Right lobe of liver (tissue), 6 donors: ENCODE measurements at places on chromosomes 13 and 19. TPM values are rescaled to one million over a fixed set of nuclear protein-coding genes. Genes with fewer than 3 reads are reported as not detected.
A peak's percentile ranks its signal among the peaks of the same experiment; 100 is the strongest.

GRCh38 chr19:50189331-50189730, 14.1 kb upstream of the MYH14 start:
- DNase-seq, result no peak

ABHD13 gene
- total RNA-seq, result 4.9 TPM

DNA sequence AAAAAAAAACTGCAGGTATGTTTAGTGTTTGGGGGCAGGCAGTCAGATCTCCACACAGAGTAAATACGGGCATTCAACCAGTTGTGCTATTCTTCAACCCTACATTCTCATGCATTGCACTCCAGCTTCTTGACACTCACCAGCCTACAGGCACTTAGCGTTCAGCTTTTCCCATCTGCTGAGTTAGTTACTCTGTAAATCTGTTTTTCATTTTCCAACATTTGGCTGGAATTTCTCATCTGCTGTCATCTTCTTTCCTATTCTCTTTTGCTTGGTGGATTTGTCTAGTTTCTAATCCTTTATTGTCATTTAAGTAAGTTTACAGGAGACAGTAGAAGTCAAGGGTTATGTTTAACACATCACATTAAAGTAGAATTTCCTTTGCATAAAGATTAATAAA, 1318.9 kb downstream of the OLFM4 start:
- no peak for DNase-seq

SPART gene
- total RNA-seq, result 9.1 TPM

ZNF253 gene
- 5.6 TPM for total RNA-seq

- no peak for DNase-seq
Observed at GRCh38 chr13:31521435-31521834, 217.9 kb upstream of the RXFP2 start.

DNA sequence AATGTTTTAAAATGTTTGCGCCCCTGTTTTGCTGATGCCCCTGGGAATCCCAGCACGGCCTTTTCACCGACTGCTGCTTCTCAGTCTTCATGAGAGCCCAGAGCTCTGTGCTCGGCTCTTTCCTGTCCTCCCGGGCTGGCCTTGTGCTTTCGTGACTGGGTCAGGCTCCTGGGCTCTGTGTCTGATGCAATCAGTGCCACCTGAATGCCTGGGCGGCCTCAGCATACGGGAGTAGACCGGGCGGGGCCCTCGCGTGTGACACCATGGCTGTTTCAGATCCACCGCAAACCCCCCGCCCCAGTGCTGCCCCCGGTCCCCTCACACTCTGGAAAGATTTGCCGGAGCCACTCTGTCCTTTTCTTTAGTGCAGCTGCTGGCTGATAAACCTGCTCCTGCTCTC, 21.4 kb downstream of the PABPC3 start:
- DNase-seq, result no peak

FUT1 gene
- total RNA-seq, result 0.78 TPM

- no peak for DNase-seq
Observed at GRCh38 chr13:111451402-111451801, 131.0 kb downstream of the TEX29 start.

INSL3 gene
- total RNA-seq, result not detected

GRCh38 chr13:41895478-41895877, 65.4 kb downstream of the VWA8 start:
- DNase-seq, result no peak

DNA sequence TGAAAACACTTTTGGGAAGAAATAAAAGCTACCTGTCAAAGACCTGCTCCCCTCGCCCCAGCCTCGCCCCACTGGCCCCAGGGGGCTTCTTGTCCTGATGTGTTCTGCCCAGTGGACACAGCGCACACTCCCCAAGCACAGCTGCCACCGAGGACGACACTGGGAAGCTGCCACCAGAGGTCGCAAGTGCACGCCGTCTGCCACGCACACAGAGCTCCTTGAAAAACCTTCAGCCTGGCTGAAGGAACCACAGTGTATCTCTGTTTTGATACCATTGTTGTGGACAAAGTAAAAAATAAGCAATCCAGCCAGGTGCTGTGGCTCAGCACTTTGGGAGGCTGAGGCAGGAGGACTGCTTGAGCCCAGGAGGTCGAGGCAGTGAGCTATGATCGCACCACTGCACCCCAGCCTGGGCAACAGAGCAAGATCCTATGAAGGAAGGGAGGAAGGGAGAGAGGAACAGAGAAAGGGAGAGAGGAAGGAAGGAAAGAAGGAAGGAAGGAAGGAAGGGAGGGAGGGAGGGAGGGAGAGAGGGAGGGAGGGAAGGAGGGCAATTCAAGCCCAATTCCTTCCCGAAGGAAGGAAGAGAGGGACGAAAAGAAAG, 57.3 kb downstream of the CEBPG start:
- peak; percentile 71 for DNase-seq

DNA sequence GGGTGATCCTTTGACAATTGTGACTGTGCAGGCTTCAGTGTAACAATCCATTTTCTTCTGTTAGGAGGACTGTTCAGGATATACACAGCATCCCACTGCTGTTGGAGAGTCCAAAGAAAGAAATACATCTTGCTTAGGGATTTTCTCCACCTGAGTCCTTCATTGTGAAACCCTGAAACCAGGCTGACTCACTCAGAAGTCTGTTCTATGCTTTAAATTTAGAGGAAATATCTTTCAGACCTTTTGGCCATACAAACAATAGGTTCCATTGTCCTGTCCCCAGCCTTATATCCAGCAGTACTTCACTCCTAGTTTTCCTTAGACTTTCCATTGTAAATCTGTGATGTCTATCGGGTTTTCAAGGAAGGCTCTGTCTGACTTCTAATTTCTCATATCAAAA, 379.1 kb downstream of the SUCLA2 start:
- no peak for DNase-seq

GRCh38 chr19:41528106-41528505, 47.9 kb upstream of the CEACAM21 start:
- DNase-seq, result no peak

- DNase-seq, result no peak
Observed at GRCh38 chr13:91902291-91902690, 503.9 kb downstream of the GPC5 start.

HTR2A gene
- total RNA-seq, result 0.04 TPM

DNA sequence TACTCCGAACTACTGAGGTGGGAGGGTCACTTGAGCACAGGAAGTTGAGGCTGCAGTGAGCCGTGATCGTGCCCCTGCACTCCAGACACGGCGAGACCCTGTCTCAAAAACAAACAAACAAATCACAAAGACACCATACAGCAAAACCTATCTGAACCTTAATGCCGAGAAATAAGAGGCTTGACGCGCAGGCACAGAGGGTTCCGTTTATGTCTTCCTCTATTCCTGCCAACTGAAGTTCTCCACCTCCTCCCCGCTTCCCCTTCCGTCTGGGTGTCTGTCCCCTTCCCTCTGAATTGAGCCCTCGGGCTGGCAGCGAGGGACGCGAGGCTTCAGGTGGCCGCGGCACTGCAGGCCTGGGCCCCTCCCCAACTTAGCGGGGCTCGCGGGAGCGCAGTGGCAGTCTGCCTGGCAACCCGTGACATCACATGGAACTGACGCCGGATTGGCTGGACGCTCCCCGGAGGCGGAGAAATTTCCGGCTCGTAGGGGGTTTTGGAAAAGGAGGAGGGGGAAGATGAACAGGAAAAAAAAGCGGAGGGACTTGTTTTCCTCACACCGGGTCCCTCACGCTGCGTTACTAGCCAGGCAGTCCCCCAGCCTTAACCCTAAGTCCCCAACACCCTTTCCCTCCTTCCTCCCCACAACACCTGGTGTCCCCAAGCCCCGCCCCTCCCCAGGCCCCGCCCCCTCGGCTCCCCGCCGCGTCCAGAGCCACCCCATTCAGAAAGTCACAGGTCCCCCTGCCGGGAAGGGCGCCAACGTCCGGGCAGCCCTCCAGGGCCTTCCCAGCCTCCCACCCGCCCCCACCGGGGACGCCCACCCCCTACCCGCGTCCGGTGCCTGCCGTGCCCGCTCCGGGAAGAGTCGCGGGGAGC, 1.1 kb upstream of the MYBPC2 start:
- DNase-seq, result peak; percentile 82

DNA sequence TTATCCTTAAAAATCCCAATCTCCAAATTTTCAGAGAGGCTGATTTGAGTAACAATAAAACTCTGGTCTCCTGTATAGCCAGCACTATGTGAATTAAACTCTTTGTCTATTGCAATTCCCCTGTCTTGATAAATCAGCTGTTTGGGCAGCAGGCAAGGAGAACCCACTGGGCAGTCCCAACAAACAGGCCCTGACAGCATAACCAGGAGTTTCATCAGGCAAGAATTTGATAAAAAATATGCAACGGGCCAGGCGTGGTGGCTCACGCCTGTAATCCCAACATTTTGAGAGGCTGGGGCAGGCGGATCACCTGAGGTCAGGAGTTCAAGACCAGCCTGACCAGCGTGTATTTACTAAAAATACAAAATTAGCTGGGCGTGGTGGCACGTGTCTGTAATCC, 42.1 kb downstream of the STK24 start:
- DNase-seq, result no peak

GRCh38 chr19:4624301-4624700, 15.0 kb upstream of the TNFAIP8L1 start:
- no peak for DNase-seq

GRCh38 chr19:34276614-34277013, 22.3 kb downstream of the GARRE1 start:
- no peak for DNase-seq

DNA sequence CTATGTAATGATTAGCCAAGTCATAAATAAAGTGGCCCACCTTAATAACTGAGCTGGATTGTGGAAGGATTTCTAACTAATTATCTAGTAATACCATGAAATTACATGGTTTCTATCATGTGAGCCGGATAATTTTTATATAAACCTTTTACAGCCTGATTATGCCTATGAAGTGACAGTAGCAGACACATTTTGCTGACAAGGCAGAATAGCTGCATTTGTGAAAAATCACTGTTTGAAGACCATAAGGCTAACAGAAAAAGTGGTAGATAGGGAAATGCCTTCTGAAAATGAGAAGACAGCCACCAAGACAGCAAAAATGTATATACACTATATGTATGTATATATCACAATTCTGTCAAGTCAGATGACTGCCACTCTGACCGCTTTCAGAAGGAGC, 27.1 kb downstream of the SLITRK5 start:
- DNase-seq, result no peak

- no peak for DNase-seq
Observed at GRCh38 chr13:112247471-112248405, 128.4 kb upstream of the SPACA7 start.

DNA sequence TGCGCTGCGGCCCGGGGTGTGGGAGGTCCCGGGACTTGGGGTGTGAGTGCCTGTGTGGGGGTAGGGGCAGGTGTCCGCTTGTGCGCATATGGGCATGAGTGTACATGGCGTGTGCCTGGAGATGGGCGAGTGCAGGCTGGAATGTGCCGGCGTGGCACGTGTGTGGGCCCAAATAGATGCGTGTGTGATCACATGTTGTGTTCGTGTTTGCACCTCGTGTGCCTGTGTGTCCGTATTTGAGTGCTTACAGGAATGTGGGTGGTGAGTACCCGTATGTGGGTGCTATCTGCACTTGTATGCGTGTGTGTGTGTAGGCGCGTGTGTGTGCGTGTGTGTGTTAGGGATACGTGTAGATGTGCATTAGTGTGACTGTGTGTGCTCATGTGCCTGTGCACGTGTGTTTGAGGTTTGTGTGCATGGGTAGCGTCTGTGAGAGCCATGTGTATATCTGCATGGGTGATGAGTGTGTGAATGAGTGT, 3.4 kb downstream of the ZNF536 start:
- DNase-seq, result no peak

DNA sequence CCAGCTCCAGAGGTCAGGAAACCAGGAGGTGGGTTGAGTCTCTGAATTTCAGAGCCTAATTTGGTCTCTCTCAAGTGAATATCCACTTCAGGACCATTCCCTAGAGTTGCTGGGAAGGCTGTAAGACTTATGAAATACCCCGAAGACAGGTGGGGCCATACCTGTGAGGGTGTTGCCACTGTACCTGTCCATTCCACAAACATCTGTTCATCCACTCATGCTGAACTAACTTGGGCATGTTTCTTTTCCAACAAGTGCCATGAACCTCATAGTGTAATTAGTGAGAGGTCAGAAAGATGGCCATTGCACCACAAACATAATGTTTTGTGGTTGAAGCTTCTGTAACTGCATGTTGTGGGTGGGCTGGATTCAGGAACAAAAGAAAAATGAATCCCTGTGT, 7.8 kb downstream of the ILF3 start:
- no peak for DNase-seq

GRCh38 chr19:28913626-28914025, 299.3 kb downstream of the UQCRFS1 start:
- DNase-seq, result no peak

COL5A3 gene
- 9.1 TPM for total RNA-seq

ZNF547 gene
- 1.3 TPM for total RNA-seq

DNA sequence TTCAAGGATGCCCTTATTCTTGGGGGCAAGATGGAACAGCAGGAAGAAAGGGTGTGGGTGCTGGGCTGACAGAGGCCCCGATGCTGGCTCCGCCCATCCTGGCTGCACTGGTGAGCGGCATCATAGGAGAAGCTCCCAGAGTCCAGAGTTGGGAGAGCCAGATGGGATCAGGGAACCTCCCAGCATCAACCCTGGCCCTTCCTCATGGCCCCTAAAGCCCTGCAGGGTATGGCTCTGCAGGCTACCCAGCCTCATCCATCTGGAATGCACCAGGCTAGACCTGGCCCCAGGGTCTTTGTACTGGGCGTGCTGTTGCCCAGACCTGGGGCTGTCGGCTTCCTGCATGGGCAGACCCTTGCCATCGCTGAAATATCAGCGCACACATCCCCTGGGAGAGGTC, 7.9 kb upstream of the ELL start:
- DNase-seq, result no peak

DNA sequence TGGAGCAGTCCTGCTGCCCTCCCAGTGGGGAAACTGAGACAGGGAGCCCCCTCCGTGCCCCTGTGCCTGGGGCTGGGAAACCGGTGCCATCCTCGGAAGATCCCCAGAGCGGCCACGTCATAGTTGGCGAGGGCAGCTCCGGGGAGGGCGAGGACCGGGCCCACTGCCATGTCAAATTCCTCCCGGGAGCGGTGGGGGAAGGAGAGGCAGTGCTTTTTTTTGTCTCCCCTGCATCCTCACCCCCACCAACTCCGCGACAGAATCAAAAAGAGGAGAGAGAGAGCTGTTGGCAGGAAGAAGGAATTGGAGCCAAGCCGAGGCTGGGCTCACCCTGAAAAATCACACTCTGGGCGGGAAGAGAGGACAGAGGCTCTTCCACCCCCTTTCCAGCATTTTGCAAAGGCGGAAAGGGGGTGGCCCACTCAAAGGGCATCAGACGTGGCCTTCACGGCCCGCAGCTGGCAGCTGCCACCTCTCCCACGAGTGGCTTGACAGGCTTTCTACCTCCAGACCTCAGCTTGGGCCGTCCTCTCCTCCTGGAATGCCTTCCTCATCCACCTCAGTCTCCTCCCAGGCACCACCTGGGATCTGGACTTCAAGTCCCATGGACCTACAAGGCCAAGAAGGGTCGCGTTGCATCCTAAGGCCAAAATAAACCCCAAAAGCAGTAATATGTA, 19.6 kb upstream of the NFIC start:
- DNase-seq, result peak; percentile 85

DNA sequence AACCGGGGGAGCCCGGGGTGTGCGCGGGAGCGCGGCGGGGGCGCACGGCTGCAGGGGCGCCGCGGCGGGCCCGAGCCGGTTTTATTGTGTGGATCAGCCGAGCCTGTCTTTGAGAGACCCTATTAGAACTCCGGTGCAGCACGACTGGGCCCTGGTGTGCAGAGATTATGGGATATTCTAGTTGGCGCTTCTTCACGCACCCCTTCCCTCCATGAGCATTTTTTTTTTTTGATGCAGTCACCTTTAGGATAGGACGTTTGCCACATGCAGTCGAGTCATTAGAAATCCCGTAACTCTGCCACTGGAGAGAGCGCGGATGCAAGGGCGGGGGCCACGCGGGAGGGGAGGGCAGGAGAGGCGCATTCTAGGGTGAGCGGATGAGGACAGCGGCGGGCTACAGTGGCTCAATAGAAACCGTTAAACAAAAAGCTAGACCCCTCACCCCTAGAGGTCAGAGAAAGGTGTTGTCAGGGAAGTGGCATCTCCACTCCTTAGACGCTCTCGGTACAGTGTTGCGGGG, 3.7 kb downstream of the FGF9 start:
- DNase-seq, result no peak
